ENCODE measurements at places on chromosomes 2 and 18.

DNA sequence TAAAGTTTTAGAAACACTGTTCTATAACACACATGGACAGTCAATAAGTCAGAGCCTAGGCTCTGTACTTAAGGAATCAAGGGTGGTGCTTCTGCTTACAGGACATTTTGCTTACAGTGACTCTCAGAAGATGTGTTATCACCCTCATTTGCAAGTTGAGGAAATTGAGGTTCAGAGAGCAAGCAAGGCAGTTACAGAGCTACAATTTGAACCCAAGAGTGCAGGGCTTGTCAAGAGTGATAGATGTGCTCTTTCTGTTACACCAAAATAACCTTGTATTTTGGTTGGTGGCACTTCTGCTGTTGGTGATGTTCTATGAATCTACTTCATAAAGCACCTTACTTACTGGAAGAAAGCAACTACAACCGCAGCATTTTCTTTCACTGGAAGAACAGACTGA is 170.2 kb downstream of the THADA start:
- no peak for DNase-seq

DNA sequence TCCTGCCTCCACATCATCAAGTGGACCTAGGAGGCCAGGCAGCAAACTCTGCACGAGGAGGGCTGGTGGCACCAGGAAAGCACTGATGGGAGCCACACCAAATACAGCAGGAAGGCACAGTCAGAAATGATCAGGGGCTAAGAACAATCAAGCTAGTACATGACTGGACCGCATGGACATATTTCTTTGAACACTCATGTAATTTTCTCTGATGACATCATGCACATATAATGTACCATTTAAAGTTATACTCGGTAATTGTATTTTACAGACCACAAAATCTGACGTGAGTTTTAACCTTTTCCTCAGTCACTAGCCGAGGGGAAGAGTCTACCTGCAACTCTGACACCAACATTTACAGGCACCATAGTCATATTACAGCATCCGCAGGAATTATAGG is 76.7 kb downstream of the XDH start:
- DNase-seq, result no peak

DNA sequence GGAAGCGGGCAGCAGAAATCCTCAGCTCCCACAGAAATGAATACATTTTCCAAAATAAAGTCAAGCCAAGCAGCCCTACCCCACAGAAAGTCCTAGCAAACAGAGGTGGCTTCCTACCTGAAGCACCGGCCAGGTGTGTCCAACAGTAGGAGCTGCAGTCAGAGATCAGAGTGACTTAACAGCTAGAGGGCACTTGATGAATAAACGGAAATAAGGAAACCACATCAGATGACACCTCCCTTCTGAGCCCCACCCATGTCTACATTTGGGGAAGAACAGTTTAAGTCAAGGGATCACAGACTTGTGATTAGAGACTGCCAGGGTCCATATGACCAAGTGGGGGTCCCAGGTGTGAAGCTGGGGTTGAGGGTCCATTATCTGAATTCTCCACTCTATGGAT is at the start of gene CXCR1:
CXCR1 (minus strand) TSS at position 172 of the 400 bp plus-strand sequence. CDS start 1,751 bp downstream, outside the sequence.
- DNase-seq, result peak; percentile 33

DNA sequence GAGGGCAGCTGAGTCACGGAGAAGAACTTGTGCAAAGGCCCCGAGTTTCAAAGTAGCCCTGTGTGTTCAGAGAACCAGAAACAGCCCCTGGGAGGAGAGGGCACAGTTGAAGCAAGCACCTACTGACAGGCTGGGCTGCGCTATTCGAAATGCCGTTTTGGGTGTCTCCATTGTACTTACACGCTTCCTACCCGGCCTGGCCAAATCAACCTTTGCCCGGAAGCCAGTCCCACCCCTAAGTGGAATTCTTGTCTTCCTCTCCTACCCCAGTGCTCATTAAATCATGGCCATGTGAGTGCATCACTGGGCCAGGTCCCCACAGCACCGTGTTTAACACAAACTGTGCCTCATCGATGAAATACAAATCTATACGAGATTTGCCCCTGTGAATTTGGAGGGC is 6.0 kb downstream of the DIPK1C start:
- no peak for DNase-seq

DNA sequence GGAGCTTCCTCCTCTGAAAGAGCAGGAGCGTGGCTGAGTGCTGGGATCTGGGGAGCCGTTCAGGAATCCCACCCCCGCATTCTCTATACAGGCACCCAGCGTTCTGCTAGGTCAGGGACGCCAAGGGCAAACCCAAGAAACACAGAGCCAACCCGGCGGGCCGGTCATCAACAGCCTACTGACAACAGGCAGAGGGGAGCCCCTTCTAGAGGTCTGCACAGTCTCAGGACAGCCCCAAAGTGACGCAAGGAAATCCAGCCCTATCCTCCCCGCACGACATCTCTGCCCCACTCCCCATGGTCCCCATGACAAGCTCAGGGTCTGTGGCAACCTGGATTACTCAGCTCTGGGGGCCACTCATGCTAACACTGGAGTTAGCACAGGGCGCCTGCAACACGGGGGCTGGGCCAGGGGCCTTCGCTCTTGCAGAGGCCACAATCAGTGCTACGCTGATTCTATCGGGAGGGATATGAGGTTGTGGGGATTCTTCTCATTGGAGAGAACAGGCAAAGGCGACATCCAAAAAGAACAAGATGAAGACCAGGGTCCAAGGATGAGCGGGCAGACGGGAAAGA is 81.6 kb downstream of the PXDN start:
- DNase-seq, result no peak
